ENCODE measurements at places on chromosomes 2 and 18.

- no peak for DNase-seq
Measured at GRCh38 chr2:207505171-207505570, 24.6 kb upstream of the CREB1 start.

DNA sequence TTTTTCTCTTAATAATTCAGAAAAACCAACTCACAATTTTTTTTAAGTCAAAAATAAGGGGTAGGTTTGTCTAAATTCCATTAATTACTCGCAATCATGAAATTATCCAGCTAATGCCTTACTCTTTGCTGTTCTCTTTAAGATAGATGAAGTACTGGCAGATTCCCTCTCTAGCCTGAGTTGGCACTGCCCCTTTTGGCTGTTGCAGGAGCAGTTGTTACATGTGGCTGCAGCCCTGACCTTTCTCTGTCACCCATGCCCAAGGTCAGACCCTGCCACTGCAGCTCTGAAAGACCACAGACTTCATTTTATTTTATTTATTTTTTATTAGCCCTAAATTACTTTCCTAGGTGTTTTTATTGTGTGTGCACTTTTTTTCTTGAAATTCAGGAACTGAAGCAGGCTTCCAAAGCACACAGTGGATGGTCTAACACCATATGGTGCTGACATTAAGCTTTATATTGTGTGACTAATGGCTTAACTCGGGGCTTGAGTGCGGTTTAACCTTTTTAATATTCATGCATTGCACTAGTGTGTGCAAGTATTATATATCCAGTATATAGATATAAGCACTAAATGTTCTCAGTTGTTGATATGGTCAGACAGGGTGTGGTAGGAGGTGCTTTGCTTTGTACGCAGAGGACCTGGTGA, 313.0 kb downstream of the CDH2 start:
- DNase-seq: no peak

DNA sequence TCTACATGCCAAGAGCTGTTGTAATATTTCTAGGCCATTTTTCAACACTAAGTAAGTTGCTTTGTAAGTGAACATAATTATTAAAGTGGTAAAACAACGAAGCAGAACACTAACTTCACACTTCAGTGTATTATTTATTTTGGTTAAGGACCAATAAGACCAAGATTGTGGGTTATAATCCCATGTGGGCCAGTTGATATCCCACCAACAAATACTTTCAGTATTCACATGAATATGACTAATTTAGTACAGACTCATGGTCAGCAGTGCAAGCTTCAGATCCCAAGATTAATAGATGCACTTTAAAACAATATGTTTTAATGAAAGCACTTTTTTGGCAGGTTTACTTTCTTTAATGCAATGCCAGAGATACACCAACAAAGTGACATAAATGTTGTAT, 154.3 kb downstream of the LCLAT1 start:
- DNase-seq: no peak

DNA sequence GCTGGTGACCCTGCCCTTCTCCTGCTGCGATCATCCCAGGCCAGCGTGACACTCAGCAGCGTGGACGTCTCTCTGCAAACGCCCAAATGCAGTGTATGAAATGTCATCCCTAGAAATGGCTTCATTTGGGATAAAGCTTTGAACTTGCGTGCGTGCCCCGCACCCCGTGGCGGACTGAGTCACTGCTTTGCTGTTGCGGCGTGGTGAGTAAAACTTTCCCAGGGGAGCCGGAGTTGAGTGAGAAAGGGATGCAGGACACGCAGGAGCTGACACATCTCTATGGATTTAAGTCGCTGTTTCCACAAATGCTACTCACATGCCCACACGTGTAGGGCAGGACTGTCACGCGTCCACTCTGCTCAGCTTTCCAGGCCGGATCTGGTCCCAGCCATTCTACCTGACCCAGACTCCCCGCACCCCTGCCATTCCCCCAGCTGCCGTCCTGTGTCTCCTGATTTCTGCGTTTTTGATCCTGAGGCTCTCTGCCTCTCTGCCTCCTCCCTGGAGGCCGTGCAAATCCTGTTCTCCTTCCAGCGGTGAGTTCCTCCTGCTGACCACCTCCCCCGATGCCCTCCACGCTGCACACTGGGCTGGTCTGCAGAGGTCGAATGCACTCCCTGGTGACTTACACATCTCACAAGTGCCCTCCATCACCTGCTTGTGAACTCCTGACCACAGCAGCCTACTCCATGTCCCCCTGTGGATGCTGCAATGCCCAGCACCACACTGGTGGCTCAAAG, 88.9 kb downstream of the MBP start:
- no peak for DNase-seq

GRCh38 chr2:650343-651310, 26.6 kb downstream of the TMEM18 start:
- no peak for DNase-seq

DNA sequence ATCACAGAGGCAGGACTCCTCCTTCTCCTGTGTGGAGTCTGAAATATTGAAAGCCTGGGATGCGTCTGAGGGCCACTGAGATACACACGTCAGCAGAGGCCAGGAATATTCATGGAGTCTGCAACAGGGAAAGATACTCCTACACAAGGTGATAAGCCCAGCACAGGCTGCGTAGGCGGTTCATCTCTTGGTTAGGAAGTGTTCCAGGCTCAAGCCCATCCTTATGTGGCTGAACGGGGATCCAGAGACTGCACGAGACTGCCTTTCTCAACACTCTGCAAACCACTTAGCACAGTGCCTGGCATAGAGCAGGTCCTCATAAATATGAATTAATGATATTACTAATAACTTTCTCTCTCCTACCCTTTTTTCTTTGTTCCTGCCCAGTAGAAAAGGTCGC, 29.2 kb upstream of the AGPS start:
- no peak for DNase-seq

DNA sequence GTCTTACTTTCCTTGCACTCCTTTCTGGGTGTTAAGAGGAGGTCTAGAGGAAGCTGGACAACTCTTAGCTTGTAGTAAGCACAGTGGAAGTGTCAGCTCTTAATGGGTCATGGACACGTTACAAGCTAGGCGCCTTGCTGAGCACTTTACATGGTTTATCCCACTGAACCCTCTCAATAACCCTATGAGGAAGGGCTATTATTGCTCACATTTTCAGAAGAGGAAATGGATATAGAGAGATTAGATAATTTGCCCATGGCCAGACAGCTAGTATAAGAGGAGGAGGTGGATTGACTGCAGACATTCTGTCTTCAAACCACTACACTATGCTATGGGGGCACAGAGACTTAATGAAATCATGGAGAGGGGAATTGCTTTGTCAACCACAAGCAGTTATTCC, 8.3 kb upstream of the IL1RN start:
- DNase-seq: no peak

DNA sequence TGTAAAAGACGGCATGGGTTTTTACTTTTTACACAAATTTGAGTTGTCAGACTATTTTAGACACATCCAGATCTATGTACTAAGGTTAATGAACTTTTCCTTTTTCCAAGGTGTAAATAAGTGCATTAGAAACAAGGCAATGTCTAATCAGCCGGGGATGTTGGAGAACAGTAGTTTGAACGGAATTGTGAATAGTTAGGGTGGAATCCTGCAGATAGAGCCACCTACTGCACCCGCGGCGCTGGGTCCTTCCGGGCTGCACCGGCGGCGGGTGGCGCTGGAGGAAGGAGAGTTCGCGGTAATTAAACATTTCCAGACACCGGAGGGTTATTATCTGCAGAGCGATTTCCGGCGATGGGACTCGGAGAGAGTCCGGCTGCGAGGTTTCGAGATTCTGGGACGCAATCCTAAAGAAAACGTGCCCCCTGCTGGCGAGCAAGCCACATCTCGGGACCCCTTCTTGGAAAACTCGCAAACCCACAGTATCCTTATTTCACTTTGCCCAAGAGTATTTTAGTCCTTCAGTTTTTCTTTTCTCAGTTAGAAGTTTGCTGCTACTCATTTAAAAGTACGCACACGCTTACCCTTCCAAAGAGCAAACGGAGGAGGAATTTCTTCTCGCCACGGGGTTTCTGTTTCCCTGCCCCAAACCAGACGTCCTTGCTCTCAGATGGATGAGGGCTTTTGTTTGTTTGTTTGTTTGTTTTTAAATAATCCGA, 4.5 kb upstream of the OSR1 start:
- no peak for DNase-seq

GRCh38 chr2:3288470-3289170, 89.0 kb downstream of the EIPR1 start:
- no peak for DNase-seq

GRCh38 chr18:21706386-21706865, 1.9 kb upstream of the ABHD3 start:
- no peak for DNase-seq

- DNase-seq: no peak
Measured at GRCh38 chr2:239383036-239383758, 17.6 kb downstream of the HDAC4 start.

DNA sequence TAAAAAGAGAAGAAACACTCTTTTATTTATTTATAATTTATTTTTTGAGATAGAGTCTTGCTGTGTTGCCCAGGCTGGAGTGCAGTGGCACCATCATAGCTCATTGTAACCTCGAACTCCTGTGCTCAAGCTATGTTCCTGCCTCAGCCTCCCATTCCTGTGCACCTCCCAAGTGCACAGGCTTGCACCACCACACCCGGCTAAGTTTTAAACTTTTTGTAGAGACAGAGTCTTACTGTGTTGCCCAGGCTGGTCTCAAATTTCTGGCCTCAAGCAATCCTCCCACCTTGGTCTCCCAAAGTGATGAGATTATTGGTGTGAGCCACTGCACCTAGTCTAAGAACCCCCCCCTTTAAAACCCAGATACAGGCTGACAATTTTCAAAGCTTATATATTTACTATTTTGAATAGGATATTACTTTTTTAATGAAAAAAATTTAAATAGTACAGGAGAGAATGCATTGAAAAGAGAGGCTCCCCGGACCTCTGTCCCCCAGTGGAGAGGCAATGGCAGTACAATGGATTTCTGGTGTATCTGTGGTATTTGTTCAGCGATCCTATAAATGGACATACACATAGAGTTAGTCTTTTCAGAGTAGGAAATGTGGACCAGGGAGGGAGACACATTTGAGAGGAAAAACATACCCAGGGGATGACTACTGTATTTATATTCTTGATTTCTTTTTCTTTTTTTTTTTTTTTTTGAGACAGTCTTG, 48.1 kb upstream of the CNOT11 start:
- no peak for DNase-seq

GRCh38 chr2:69581774-69582581, 61.6 kb downstream of the AAK1 start:
- no peak for DNase-seq

DNA sequence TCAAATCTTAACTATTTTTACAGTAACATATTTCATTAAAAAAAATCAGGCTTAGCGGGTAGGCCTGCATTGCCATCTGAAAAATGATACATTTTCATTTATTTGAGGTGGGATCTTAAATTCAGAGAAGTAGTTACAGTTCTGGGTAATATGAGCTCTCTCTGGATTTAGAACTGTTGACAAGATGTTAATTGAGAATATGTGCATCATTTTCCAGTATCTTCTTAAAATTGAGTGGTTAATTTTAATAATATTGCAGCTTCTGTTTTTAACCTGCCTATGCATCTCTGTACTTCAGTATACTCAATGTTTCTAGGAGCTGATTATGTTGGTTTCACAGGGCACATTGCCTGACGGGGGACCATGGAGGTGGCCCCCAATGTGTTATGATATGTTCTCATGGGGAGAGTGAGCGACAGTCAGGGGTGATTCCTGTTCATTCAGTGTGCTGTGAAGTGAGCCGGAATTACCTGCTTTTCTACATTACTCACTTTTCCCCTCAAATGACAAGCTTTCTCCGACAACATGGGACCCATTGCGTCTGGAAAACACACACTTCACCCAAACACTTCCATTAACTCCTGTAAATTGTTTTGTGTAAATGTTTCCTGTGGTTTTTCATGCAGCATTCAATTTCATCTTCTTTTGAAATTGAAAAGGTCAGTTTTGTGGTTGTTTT, 406.2 kb downstream of the MTX2 start:
- no peak for DNase-seq

GRCh38 chr2:73728043-73728442, 9.1 kb downstream of the TPRKB start:
- no peak for DNase-seq

DNA sequence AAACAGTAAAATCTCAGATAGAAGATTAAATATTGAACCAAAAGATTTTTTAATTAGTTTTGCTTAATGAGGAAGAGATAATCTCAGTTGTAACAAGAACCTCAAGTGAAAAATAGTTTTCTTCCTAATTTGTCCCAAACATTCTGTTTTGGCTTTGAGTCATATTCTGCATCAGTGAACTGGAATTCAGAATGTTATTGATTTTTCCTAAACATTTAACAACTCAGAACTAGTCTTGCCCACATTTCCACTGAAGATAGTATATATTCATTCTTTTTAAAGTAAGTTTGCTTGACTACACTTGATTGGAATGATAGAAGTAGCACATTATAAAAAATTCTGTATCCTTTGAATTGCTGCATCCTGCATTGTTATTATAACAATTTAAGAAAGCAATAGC, 85.7 kb upstream of the UGP2 start:
- DNase-seq: no peak

GRCh38 chr2:161994761-161995520, 79.1 kb downstream of the DPP4 start:
- no peak for DNase-seq

GRCh38 chr18:8910843-8911242, 191.7 kb upstream of the NDUFV2 start:
- DNase-seq: no peak

DNA sequence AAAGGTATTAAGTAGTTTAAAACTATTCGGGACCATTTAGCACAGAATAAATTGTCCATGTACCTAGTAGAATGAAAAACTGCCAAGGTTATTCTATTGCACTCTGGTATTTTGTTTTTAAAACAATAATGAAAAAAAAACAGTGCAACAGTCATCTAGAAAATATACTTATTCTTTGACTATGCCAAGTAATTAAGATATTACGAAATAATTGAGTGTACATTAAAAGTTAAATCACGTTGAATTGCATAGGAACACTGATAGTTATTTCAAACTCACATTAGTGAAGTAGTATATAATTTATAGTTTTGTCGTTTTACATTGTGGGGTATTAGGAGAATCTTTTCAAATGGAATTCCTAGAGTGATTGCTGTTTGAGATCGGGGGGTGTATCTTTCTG, 20.1 kb downstream of the R3HDM1 start:
- no peak for DNase-seq

GRCh38 chr18:69882965-69883668, 64.6 kb downstream of the CD226 start:
- DNase-seq: no peak

GRCh38 chr2:241988146-241988545, 118.6 kb downstream of the RTP5 start:
- DNase-seq: no peak

DNA sequence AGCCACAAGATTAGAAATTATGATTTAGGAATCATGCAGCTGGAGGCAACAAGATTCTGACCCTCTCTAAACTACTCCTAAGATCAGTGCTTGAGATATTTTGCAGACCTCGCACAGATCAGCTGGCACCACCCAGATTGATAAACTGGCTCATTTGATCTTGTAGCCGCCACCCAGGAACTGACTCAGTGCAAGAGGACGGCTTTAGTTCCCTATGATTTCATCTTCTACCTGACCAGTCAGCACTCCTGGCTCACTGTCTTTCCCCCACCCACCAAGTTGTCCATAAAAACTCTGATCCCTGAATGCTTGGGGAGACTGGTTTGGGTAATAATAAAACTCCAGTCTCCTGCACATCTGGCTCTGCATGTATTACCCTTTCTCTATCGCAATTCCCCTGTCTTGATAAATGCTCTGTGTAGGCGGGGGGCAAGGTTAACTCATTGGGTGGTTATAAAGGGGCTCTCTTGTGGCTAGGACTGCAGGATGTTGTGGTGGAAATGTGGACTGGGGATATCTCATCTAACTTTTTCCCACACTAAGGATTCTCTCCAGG, 96.1 kb downstream of the ARL6IP6 start:
- no peak for DNase-seq

Data from stimulated activated CD8-positive, alpha-beta memory T cell treated with anti-CD3 and anti-CD28 coated beads, Interleukin-4, amount 100 ng/mL, for 4 hours (primary cell).